ENCODE measurements at places on chromosomes 5 and 9.

DNA sequence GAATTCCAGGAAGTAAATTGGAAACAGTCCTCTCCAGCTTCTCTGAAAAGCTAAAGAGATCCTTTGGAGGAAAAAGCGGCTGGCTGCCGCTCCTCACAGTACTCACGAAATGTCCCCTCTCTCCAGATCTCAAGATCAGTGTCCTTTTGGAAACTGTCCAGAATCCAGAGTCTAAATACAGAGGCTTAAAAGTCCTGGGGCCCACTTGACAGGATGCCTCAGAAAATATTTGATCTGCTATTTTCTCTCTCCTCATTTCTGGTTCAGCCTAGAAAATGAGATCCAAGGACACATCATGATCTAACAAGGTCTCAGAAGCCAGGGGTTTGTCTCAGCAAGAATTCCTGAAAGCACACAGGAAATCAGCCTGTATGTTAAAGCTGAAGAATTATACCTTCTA lies 7.2 kb downstream of the C1QTNF2 start:
- no peak for ATAC-seq

GRCh38 chr9:129988607-129989361 lies 54.2 kb downstream of the FNBP1 start:
- ATAC-seq: peak; percentile 49

- no peak for ATAC-seq
Measured at GRCh38 chr5:90092734-90093133, 316.8 kb downstream of the CETN3 start.

GRCh38 chr5:96896276-96896675 lies 20.0 kb downstream of the ERAP2 start:
- ATAC-seq: no peak

DNA sequence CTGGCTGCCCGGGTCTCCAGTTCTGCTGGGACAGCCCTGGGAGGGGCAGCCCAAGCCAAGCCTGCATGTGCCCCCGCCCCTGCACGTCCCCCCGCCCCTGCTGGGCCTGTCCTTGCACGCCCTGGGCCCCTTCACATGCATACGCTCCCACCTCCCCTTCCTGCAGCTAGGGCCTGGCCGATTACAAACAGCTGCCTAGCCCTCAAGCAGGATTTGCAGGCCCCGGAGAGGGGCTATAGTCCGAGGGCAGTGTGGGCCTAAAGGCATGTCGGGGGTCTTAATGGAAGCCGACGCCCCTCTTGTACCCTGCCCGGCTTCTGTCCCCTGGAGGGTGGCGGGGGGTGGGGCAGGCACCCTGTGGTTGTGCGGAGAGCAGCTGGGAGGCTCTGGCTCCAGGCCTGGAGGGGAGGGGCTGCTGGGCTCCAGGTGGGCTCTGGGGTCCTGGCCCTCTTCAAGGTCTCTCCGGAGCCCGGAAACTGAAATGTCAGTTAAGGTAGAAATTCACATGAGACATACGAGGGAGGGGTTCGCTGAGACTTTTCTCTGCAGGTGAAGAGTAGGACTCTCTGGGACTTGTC lies 16.9 kb downstream of the COL5A1 start:
- ATAC-seq: no peak

GRCh38 chr9:122463828-122464632 lies 13.7 kb downstream of the OR1J1 start:
- ATAC-seq: peak; percentile 53

DNA sequence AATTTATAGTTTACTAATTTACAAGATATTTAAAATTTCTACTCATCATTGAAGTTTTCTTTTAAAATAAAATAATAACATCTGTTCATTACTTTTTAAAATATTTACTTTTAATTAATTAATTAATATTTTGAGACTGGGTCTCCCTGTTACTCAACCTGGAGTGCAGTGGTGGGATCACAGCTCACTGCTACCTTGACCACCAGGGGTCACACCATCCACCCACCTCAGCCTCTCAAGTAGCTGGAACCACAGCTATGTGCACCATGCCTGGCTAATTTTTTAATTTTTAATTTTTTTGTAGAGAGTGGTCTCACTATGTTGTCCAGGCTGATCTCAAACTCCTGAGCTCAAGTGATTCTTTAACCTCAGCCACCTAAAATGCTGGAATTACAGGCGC lies 1013.6 kb downstream of the CDH9 start:
- ATAC-seq: no peak

DNA sequence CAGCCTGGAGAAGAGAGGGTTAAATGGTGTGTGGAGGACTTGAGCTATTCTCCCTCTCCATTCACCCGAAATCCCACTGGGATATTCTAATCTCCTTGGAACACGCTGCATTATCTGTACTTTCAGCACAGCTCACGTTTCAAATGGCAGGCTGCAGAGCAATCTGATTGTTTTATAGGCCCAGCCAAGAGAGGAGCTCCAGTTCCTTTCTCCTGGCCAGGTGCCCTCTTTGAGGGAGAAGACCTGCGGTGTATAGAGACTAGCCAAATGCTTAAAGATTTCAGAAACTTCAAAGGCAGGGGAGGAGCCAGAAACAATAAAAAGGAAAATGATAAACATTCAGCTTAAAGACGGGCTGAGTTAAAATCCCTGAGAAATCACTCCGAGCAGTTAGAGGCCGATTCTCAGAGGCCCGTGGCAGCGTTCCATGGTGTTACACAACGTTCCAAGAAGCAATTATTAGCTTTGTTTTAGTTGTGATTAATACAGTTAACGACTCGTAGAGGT lies 564.0 kb upstream of the KLF4 start:
- ATAC-seq: peak; percentile 29

- no peak for ATAC-seq
Measured at GRCh38 chr5:174464504-174465165, 259.7 kb upstream of the MSX2 start.

DNA sequence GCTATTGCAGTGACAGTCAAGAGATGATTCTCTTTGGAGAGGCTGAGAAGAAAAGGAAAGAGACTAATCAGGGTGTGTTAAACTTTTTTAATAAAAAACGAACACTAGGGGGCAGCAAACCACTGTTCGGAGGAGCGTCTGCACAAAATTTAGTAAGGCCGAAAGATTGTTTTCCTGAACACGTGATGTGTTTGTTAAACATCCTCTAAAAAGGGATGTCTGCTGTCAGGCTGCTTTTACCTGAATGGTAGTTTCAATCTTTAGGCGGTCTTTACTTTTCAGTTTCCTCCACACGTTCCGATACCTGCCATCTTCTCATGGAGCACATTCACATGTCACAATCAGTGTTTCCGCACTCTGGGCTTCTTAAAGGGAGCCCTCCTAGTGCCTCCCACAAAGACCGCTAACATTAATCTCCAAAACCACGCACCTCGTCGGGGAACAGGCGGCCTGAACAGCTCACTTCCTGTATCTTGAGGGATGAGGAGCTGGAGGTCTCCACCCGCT lies 125.2 kb downstream of the GPBP1 start:
- ATAC-seq: peak; percentile 73

GRCh38 chr9:112945620-112946208 lies 55.0 kb upstream of the SLC46A2 start:
- no peak for ATAC-seq

- ATAC-seq: no peak
Measured at GRCh38 chr9:125902214-125902613, 155.0 kb downstream of the PBX3 start.

DNA sequence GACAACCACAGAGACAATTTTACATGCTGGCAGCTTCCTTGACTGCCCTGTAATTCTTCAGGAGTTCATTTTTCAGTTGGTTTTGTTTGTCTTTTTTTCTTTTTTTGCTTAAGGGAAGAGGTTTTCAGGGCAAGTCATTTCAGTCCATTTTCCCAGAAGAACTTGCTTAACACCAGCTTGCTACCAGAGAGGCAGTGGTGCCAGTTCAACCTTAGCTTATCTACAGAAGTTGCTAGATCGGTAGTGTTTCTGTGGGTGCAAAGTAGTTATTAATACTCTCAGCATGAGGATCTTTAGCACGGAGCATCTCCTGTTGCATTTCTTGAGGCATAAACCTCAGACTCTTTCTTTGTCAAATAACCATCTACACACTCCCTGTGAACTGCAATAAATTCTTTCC lies 1.1 kb downstream of the SPEF2 start:
- ATAC-seq: no peak

DNA sequence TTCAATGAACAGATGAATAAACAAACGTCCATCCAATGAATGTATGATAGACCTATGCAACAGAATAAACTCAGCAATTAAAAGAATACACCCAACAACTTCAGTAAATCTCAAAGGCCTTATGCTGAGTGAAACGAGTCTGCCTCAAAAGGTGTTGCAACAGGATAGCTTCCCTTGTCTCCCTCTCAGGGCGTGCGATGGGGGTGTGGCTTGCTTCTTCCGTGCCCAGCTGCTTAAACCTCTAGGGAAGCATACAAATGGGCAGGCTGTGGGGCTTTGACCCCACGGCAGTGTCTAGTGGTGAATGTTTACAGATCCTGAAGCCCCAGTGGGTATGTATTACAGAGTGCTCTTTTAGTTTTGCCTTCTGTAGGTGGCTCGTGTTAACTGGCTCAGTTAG lies 87.0 kb upstream of the CCL21 start:
- no peak for ATAC-seq

DNA sequence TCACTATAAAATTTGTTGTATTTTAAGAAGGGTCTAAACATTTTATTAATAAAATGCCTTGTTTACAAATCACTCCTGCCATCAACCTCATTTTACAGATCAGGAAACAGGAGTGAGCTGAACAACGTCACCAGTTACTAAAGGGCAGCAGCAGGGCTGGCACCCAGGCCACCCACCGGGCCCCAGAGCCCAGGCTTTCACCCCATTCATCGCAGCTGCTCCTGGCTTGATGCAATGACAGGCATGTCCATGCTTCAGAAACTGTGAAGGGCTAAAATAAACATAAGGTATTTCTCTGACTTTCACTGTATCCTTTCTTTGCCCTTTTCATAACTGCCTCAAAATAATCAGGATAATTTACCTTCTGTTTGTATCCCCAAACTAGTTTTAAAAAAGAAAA lies 18.1 kb downstream of the MED27 start:
- no peak for ATAC-seq

DNA sequence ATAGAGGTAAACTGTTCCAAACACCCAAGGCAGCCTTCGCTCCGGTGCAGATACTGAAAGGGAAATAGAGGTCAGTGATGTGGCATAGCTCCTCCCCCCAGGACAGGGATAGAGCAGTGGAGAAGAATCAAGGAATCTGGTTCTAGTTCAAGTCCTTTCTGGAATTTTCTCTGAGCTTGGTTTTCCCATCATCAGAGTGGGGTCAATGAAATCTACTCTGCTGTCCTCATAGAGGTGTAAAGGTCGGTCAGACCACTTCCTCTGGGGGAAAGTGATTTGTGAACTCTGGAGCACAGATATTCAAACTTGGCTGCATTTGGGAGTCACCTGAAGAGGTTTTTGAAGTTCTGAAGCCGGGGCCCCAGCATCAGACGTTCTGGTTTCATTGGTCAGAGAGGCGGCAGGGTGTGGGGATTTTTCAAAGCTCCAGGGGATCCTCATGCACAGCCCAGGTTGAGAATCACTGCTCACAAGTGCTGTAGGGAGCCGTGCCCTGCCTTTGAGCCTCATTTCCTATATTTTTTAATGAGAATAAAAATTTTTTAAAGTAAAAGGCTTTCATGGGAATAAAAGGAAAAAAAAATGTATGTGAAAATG lies 105.7 kb upstream of the RAD23B start:
- no peak for ATAC-seq

- ATAC-seq: no peak
Measured at GRCh38 chr9:115262952-115263351, 145.0 kb upstream of the TNC start.

GRCh38 chr9:75053869-75054268 lies 25.8 kb upstream of the CARNMT1 start:
- no peak for ATAC-seq

DNA sequence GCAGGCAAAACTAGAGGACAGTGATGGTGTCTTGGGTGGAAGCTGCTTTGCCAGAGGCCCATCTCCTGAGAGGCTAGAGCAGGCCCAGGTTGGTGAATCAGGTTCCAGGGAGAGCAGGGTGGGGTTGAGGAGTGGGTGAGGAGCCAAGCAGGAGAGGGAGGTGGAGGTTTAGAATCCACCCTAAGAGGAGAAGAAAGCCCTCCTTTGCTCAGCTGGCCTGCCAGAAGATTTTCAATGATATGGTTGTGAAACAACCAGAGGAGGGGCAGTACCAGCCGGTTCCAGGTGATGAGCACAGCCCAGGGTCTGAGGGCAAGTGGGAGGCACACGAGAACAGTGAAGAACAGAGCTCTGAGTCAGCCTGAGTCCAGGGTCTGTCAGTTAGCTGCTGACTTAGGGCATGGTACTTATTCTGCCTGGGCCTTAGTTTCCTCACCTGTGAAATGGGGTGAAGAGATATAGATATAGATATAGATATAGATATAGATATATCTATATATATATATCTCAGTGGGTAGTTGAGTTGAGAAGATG lies 17.8 kb downstream of the PPARGC1B start:
- ATAC-seq: peak; percentile 51

DNA sequence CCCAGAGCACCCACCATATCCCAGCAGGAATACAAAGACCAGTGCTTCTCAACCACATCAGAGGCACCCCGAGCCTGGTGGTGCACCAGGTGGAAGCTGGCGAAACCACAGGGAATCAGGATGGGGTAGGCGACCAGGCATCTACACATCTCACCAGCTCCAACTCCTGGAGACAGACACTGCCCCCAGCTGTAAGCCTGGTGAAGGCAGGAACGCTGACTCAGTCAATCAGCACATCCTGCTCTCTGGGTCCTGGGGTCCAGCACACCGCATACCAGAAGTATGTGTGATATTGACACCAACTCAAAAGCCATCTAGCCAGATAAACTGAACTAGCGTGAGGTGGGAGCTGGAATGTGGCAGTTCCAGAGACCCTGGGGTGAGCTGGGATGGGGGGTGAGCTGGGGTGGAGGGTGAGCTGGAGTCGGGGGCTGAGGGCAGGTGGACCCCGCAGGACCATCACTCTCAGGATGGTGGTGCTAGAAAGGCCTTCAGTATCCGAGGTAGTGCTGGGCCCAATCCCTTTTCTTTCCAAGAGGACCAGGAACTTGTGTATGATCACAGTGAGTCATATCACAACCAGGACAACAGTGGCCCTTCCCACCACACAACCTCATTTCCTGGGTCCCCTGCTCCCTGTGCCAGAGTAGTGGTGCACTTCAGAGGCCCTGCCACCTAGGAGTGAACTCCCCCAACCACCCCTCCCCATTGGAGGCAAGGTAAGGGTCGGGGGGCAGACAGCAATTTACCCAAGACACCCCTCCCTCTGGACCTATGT lies 2.5 kb downstream of the DBN1 start:
- peak; percentile 23 for ATAC-seq

DNA sequence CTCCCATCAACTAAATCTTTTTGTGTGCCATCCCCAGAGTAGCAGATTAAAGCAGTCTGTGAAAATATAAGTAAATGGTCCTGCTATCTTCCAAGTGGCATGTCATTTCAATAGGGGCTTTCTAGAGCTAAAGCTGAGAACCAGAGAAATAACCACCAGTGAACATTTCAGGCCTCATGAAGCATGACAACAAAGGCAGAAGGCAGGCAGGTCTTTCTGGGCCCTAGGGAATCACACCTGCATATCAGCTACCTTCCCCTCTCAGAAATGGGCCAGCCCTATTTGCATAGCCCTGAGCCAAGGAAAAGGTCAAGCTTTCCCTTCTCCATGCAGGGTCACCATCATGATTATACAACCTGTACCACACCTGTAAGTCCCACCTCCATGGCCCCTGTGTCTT lies 205.3 kb downstream of the DEPDC1B start:
- ATAC-seq: no peak

GRCh38 chr9:3920604-3921582 lies 379.0 kb downstream of the GLIS3 start:
- ATAC-seq: no peak
